ENCODE measurements at places on chromosomes 1 and 21.

DNA sequence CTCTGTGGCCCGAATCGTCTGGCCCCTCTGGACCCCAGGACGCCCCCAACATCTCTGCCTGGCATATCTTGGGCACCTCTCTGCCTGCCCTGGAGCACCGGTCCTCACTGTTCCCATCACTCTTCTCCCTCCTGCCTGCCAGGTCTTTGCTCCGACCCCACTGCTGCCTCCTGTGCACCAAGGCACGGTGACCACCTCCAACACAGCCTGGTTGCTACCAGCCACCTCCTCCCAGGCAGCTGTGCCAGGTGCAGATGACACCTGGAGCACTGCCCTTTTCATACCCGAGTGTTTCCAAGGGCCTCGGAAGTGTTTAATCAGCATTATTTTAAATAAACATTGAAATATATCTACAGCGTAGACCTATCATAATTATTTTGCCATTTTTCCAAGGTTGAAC lies 31.3 kb downstream of the PKNOX1 start:
- DNase-seq = no peak

DNA sequence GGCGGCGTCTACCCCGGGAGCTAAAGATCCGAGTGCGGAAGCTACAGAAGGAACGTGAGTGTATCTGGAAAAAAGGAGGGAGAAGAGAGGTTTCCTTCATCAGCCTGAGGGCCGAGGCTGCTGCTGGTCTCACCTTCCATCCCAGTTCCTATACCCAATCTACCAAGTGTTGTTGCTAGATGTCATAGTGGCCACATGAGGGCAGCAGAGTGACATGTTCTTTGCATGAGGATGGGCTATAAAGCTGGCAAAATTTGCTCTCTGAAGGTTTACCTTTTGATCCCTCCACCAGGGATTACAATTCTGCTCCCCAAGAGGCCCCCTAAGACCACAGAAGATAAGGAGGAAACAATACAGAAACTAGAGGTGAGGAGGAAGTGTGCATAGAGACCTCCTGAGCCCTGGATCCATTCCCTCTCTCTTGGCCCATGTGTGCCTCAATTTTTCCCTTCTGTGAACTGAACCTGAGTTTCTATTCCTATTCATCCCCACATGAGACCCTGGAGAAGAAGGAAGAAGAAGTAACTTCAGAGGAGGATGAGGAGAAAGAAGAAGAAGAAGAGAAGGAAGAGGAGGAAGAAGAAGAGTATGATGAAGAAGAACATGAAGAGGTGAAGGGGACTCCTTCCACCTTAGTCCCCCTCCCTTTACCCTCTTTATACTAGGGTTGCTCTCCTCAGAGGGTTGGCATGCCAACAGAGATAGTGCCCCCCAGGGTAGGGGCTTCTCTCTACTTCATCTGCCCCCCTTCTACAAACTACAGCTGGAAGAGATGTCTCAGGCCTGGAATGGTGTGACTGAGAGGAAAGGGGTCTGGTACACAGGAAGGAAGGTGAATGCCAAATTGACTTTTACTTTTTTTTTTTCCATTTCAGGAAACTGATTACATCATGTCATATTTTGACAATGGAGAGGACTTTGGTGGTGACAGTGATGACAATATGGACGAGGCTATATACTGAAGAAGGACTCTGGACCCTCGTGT lies 13.3 kb downstream of the POLR3GL start:
- DNase-seq = no peak

GRCh38 chr1:201707656-201708055 lies 121.3 kb upstream of the IPO9 start:
- no peak for DNase-seq

- DNase-seq = no peak
These were observed 74.9 kb downstream of the RRAGC start for GRCh38 chr1:38784452-38785284.

DNA sequence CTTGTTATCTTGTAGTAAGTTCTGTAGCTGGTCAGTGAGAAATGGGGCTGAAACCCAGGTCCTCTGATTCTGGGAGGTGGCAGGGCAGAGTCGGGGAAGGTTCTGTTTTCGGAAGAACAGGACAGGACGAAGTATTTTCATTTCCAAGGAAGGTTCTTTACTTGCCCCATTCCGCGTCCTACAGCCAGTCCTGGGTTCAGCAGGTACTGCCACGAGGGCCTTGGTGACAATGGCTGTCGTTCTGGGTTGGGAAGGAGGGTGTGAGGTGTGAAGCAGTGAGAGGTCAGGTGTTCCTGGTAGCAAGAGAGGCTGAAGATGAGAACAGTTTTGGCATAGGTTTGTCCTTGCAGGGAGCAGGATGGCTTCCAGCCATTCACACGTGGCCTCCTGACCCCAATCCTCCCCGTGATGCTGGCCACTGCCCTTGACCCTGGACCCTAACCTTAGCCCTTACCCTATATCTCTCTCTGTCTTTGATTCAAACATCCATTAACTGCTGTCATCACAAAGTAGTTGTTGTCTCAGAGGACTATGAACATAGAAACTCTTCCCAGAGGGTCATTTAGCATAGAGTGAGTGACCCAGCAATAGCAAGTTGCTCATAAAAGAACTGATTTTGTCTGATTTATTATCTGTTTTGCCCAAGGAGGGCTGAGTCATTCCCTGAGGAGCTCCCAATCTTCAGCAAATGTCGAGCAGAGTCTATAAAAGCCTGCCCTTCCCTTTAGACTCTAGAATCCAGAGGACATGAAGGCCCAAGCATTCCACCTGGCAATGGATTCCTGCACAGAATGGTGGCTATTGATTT lies 25.0 kb downstream of the VASH2 start:
- DNase-seq = no peak
